Stimulated activated CD4-positive, alpha-beta T cell treated with anti-CD3 and anti-CD28 coated beads, TNF-alpha, amount 100 ng/mL, for 48 hours (primary cell): ENCODE measurements at places on chromosomes 13 and 19.
A peak's percentile ranks its signal among the peaks of the same experiment; 100 is the strongest.

DNA sequence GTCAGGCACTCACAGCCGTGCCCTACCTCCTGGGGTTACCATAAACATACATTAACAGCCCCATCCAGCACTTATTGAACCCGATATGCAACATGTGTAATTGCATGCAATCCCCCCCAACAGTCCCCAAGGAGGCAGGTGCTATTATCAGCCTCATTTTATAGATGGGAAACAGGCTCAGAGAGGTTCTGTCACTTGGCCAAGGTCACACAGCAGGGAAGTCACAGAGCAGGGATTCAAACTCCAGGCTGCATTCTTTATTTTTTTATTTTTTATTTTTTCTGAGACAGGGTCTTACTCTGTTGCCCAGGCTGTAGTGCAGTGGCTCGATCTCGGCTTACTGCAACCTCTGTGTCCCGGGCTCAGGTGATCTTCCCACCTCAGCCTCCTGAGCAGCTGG, 38.4 kb upstream of the TNFAIP8L1 start:
- DNase-seq: no peak

DNA sequence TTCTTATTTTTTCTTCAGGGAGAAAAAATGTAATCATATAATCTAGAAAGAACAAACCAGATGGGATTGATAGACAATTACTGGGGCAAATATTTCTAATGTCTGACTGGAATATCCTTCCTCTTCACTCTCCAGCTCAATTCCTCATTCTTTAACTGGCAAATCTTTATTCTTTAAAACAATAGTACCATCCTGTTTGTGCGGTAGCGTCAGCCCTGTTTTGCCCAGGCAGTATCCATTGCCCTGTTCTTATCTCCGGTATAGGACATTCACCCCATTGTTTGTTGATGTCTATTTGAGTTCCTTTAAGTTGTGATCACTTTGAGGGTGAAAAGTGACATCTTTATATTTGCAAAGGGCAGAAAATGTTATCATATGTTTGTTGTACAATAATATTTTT, 185.4 kb downstream of the POSTN start:
- no peak for DNase-seq

DNA sequence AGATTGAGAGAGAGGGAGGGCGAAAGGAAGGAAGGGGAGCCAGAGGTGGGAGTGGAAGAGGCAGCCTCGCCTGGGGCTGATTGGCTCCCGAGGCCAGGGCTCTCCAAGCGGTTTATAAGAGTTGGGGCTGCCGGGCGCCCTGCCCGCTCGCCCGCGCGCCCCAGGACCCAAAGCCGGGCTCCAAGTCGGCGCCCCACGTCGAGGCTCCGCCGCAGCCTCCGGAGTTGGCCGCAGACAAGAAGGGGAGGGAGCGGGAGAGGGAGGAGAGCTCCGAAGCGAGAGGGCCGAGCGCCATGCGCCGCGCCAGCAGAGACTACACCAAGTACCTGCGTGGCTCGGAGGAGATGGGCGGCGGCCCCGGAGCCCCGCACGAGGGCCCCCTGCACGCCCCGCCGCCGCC, at the start of gene TNFSF11:
Gene TNFSF11 (plus strand): TSS at position 142 of the 400 bp plus-strand sequence. CDS start 152 bp downstream, at position 294.
- DNase-seq: peak; percentile 17

DNA sequence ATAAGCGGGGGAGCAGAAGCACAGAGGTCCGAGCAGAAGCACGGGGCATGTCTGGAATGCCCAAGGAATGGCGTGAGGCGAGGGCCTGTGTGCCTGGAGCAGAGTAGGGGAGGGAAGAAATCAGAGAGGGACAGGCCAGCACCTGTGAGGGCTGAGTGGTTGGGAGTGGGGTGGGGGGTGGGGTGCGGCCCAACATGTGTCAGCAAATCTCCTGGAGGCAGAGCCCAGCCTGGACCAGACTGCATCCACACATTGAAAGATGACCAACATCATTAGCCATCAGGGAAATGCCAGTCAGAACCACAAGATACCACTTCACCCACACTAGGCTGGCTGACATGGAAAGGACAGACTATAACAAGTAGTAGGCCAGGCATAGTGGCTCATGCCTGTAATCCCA, 11.2 kb downstream of the CLASRP start:
- no peak for DNase-seq

DNA sequence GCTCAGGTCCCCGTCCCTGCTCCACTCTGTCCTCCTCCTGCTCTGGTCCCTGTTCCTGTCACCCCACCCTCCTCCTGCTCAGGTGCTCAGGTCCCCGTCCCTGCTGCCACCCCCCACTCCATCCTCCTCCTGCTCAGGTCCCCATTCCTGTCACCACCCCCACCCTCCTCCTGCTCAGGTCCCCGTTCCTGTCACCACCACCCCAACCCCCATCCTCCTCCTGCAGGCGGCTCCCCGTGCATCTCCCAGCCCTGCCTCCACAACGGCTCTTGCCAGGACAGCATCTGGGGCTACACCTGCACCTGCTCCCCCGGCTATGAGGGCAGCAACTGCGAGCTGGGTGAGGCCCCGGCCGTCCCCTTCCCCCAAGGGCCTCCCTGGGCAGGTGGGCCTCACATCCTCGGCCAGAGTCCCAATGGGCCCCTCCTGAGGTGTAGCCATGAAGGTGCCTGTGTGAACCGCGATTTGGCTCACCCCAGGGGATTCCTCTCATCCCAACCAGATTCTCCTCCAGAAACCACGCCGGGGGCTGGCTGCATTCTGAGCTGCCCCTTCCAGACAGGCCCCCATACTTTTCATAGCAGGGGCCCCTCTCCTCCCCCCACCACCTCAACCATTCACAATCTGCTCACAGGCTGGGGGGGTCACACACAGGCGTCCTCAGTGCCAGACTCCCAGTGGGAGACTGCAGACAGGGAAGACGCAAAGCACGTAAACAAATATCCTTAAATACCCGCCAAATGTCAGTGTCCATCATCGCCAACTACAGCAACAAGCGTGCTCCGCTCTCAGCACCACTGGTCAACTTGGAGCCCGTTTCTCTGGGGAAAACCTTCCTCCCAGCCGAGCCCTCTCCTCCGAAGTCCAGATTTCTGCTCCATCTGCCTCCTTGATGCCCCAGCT, 4.6 kb downstream of the PROZ start:
- DNase-seq: no peak

DNA sequence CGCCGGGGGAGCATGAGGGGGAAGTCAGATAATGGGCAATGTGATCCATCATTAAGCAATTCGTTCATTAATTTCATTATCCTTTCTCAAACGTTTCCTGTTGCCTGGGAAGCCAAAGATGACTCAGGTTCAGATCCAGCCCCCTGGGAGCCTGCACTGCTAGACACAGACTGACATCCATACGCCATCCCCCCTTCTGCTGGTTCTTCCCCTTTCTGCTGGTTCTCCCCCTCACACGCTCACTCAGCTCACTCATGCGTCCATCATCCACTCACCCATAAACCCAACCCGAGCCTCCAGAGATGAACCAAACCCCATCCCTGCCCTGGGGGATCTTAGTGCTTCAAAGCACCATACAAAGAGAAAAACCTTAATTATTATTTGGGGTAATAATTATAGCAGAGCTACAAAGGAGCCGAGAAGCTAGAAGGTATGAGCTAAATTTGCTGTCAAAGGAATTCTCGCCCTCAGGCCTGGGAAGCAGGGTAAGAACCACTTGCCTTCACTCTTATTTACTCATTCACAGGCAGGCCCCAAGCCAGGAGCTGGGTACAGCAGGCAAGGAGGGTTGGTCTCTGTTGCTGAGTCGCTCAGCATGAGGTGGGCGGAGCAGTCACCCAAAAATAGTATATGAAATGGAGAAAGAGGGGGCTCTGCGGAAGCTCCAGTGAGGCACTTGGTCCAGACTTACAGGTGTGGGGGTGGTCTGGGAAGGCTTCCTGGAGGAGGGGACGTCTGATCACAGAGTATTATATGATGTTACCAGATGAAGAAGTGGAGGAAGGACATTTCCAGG, 7.0 kb upstream of the ZNF444 start:
- no peak for DNase-seq

DNA sequence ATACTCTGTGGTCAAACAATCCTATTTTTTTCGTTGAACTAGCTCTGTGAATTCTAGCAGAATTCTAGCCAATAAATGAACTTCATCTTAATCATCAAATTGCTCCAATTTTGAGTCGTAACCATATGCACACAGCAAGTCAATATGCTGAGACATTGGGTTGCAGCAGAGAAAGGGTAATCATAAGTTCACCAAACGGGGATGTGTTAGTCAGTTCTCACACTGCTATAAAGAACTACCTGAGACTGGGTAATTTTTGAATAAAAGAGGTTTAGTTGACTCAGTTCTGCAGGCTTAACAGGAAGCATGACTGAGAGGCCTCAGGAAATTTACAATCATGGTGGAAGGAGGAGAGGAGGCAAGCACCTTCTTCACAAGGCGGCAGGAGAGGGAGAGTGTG, 67.7 kb upstream of the ABCC4 start:
- no peak for DNase-seq

- DNase-seq: no peak
Observed at GRCh38 chr13:37959284-37959683, 89.7 kb upstream of the TRPC4 start.

DNA sequence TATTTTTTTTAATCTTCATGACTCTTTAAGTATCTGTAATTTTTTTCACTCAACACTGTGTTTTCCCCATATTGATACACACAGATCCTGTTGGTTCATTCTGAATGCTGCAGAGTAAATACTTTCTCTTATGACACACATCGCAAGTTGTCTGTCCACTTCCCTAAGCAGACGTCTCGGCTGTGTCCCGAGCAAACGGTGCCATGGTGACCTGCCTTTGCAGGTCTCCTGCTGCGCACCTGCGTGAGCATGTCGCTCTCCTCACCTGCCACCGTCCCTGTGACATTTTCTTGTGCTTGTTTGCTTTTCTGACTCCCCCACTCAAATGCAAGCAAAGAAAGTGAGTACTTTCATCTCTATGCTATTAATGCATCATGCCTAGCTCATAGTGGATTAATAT, 57.8 kb downstream of the CCDC70 start:
- DNase-seq: no peak

DNA sequence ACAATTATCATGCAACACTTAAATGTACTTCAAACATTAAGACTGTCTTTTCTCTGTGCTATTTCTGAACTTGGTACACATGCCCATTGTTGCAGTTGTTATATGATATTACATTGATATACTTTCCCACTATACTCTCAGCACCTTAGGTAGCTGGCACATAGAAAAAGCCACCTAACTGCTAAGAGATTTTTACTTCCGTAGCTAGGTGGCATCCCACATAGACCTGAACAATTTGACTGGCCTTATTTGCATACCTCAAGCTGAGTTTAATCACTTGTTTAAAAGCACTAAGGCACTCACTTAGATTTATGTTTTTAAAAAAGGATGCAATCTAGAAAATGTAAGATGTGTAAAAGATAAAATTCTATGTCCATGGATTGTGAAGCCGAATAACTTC, 194.2 kb downstream of the POU4F1 start:
- no peak for DNase-seq

- no peak for DNase-seq
Observed at GRCh38 chr19:14407605-14408484, 11.3 kb downstream of the DDX39A start.

DNA sequence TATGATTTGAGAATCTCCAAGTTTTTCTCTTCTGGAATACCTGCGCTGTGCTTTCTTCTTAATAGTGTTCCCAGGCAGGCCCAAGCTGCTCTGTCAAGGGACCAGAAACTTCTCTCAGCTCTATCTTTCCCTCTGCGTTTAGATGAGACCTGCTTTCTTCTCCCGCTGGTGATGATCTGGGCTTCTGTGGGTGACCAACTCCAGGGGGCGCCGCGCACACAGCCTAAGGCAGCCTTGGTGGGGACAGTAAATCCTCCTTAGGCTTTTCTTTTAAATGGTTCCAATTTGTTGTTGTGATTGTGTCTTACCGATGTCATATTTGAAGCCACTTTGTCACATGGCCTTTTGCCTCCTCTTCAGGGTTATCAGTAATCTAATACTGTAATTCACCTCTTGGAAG, 439.4 kb upstream of the KLF12 start:
- DNase-seq: peak; percentile 6

GRCh38 chr13:20174656-20175405, 14.0 kb upstream of the GJA3 start:
- DNase-seq: peak; percentile 56

DNA sequence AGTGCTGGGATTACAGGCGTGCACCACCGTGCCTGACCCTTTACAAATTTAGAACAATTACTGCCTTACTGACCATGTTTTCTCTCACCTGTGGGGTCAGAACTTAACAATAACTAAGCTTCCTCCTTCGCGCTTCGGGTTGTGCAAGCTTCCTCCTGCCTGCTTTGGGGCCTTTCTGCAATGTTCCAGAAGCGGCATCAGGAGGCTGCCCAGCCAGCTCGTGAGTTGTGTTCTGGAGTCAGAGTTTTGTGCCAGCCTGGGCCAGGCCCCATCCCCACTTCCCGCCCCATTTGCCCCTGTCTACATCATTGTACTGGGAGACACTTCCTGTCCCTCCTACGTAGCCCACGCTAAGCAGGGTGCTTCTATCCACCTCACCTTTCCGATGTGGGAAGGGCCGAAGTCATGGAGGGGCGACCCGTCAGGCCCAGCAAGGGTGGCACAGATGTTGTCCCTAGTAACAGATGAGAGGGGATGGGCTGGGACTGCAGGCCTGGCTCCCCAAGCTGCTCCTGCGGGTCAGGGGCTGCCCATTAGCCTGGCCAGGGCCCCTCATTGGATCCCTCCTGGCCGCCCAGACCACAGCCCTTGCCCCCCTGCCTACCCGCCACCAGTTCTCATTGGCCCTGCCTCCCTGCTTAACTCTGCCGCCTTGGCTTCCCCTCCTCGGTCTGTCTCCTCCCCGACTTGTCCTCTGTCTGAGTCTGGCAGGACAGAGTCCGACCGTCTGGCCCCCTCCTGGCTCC, 13.4 kb downstream of the UHRF1 start:
- no peak for DNase-seq

DNA sequence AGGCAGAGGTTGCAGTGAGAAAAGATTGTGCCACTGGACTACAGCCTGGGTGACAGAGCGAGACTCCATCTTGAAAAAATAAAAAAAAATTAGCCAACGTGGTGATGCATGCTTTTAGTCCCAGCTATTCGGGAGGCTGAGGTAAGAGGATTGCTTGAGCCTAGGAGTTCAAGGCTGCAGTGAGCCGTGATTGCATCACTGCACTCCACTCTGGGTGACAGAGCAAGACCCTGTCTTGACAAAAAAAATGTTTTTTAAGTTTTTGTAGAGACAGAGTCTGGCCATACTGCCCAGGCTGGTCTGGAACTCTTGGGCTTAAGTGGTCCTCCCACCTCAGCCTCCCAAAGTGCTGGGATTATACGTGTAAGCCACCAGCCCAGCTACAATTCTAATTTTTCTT, 22.4 kb upstream of the LSM14A start:
- no peak for DNase-seq

DNA sequence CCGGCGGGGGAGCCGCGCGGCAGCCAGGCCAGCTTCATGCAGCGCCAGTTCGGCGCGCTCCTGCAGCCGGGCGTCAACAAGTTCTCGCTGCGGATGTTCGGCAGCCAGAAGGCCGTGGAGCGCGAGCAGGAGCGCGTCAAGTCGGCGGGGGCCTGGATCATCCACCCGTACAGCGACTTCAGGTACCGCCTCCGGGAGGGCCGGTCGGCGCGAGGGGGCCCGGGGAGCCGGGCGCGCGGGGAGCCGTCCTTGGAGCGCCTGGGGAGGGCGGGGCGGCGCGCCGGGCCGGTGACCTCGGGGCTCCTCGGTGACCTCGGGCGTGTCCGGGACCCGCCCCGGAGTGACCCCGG, 690 bp downstream of the HCN2 start:
- DNase-seq: no peak

- no peak for DNase-seq
Observed at GRCh38 chr13:100657881-100658315, 16.7 kb downstream of the TMTC4 start.

GRCh38 chr19:57755031-57755430, 8.4 kb downstream of the ZNF776 start:
- DNase-seq: no peak
